IMR-90 (cell line): ENCODE measurements at places on chromosomes 13 and 19.
A peak's percentile ranks its signal among the peaks of the same experiment; 100 is the strongest.

- no peaks in the 10 kb centered on the region for H3K27me3 ChIP-seq
- H3K27ac ChIP-seq, result no peak overlapping the region
- H3K36me3 ChIP-seq, result no peaks in the 10 kb centered on the region
Measured at GRCh38 chr13:90414691-90415596, 932.5 kb upstream of the MIR17HG start.

- H3K27me3 ChIP-seq, result no peaks in the 10 kb centered on the region
- peaks cover 2% of the 10 kb centered on the region; the same call in 1 of the 2 replicates for H3K4me1 ChIP-seq
- no peak overlapping the region for H3K4me3 ChIP-seq
- no peak overlapping the region for H3K27ac ChIP-seq
- H3K36me3 ChIP-seq, result no peaks in the 10 kb centered on the region
- DNase-seq, result no peak
Measured at GRCh38 chr13:30332456-30333143, 25.2 kb upstream of the KATNAL1 start.

- no peaks in the 10 kb centered on the region for H3K27me3 ChIP-seq
- no peak for DNase-seq
- peaks cover 4% of the 10 kb centered on the region for H3K4me1 ChIP-seq
- H3K36me3 ChIP-seq, result no peaks in the 10 kb centered on the region
Measured at GRCh38 chr13:59423708-59424340, 739.9 kb downstream of the DIAPH3 start.

DNA sequence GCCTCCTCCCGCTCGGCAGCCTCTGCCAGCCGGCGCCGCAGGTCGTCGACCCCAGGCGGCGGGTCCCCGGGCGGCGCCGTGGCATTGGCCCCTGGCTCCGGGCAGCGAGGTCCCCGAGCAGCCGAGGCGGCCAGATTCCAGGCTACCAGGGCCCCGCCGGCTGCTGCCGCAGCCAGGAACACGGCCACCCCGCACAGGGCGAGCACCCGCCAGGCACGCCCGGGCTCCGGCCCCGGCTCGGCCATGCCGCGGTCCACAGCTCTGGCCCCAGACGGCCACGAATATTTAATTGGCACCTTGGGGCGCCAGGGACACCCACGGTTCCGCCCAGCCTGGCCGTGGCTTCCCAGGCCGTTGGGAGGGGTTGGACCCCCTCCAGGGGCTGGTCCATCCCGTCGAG, at the start of gene CCDC194:
Gene CCDC194 (minus strand): TSS at position 283 of the 400 bp plus-strand sequence. CDS start 38 bp downstream, at position 245.
- peaks cover 3% of the 10 kb centered on the region for H3K27me3 ChIP-seq
- no peaks in the 10 kb centered on the region for H3K36me3 ChIP-seq
- H3K4me3 ChIP-seq, result no peak within 1 kb of the TSS
- H3K4me1 ChIP-seq, result peaks cover 2% of the 10 kb centered on the region; the same call in 1 of the 2 replicates
- no peak within 1 kb of the TSS for H3K27ac ChIP-seq

- no peaks in the 10 kb centered on the region for H3K4me1 ChIP-seq
- no peak for DNase-seq
- no peaks in the 10 kb centered on the region for H3K36me3 ChIP-seq
- no peaks in the 10 kb centered on the region for H3K27me3 ChIP-seq
Measured at GRCh38 chr13:112330479-112331381, 45.4 kb upstream of the SPACA7 start.

GRCh38 chr19:45881082-45881908, 4.6 kb downstream of the IRF2BP1 start:
- H3K27me3 ChIP-seq, result peaks cover 1% of the 10 kb centered on the region; the same call in 1 of the 2 replicates
- H3K4me3 ChIP-seq, result no peak overlapping the region
- peaks cover 7% of the 10 kb centered on the region; the same call in 1 of the 2 replicates for H3K36me3 ChIP-seq
- no peak for DNase-seq
- H3K27ac ChIP-seq, result no peak overlapping the region

DNA sequence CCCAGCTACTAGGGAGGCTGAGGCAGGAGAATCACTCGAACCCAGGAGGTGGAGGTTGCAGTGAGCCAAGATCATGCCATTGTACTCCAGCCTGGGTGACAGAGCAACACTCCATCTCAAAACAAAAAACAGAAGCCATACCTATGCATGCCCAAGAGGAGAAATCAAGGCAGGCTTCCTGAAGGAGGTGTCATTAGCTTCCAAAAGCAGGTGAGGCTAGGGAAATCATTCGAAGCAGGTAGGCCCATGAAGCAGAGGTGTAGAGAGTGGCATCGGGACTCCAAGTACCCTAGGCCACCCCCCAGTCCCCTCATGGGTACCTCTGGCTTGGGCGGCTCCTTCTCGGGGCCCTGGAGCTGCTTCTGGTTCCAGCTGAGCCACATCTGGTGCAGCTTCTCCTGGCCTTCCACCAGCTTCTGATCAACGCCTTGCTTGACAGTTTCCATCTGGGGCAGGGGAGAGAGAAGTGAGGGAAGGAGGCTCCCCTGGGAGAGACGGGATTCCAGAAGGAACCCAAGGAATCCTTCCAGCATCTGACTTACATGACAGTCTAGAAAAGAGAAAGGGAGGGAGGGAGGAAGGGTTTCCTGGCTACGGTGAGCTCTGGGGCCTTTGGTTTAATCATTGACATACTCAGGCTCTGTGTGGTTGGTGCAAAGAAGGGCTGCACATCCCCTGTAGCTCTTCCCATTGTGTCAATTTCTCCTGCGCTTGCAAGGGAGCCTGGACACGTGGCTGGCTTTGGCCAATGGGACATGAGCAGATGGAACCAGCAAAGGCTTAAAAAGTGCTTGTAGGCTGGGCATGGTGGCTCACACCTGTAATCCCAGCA, 13.1 kb upstream of the TICAM1 start:
- peaks cover 61% of the 10 kb centered on the region for H3K36me3 ChIP-seq
- H3K27me3 ChIP-seq, result no peaks in the 10 kb centered on the region
- H3K27ac ChIP-seq, result peak overlapping the region; percentile 12; the same call in 1 of the 2 replicates

- H3K4me1 ChIP-seq, result peaks cover 5% of the 10 kb centered on the region
- no peak overlapping the region for H3K4me3 ChIP-seq
- H3K27ac ChIP-seq, result no peak overlapping the region
Measured at GRCh38 chr13:59696271-59696670, 467.5 kb downstream of the DIAPH3 start.

DNA sequence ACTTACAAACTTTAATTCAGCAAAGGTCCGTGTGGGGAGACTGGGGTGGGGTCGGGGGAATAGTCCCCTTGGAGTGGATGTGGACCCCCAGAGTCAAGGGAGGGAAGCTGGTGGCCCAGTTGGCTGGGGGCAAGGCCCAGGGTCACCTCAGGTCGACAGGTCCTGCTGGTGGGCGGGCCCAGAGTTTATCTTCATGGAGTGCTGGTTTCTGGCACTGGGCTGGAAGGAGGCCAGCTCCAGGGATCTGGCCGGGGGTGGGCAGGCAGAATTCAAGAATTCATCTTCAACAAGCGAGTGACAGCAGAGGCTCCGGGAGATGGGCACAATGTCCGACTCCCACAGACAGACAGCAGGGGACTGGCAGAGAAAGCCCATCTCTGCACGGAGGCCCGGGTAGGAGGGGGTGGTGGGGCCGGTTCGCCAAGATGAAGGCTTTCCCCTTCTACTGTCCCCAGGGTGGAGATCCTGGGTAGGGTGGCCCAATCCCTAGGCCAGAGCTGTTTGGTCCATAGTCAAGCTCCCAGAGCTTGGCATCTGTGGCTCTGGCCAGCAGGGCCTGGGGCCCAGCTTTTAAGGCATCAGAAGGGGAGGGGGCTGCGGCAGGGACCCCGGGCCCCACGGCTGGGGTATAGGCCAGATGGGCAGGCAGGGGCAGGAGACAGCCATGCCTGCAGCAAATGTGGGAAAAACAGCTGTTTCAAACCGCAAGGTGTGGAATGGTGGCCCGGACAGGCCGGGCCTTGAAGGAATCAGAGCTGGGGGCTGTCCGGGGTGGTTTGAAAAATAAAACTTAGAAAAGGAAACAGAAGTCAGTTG, 622 bp upstream of the FDX2 start:
- DNase-seq, result no peak
- H3K4me1 ChIP-seq, result no peaks in the 10 kb centered on the region
- H3K27ac ChIP-seq, result no peak overlapping the region
- peaks cover 30% of the 10 kb centered on the region for H3K36me3 ChIP-seq

DNA sequence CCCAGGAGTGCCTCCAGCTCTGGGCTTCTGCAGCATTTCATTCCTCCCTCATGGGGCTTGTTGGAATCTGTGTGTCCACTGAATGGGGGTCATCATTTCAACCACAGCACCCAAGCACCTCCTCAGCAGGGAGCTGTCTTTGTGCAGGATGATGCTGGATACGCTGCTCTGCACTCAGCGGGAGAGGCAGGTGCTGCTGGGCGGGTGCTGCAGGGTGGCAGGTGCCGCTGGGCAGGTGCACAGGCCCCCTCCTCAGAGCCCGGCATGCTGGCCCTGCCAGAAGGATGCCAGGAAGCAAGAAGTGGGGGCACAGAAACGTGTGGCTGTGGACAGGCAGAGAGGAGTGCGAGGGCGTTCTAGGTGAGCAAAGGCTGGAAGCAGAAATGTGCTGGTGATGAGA, 121.8 kb upstream of the VSTM2B start:
- DNase-seq, result no peak
- H3K4me1 ChIP-seq, result no peaks in the 10 kb centered on the region
- H3K27ac ChIP-seq, result no peak overlapping the region
- H3K36me3 ChIP-seq, result no peaks in the 10 kb centered on the region
- H3K27me3 ChIP-seq, result no peaks in the 10 kb centered on the region
- H3K4me3 ChIP-seq, result no peak overlapping the region
